DMS153 (cell line): ENCODE measurements at places on chromosomes 1 and 21.
A peak's percentile ranks its signal among the peaks of the same experiment; 100 is the strongest.

DNA sequence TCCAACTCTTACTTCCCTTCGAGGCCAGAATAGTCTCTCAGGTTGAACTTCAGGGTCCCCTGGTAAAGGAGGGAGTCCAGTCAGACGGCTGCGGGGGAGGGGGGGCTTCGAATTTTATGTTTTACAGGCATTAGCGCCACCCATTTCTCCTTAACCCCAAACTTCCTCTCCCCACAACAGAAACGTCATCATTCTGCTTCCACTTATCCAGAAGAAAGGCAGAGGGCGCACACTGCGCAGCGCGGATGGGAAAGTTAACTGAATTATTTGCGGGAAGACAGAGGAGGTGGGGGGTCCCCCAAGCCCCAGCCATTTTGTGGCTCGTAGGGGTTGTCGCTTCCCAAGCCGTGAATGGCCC, 529 bp upstream of the PRMT2 start:
- DNase-seq: peak; percentile 81

DNA sequence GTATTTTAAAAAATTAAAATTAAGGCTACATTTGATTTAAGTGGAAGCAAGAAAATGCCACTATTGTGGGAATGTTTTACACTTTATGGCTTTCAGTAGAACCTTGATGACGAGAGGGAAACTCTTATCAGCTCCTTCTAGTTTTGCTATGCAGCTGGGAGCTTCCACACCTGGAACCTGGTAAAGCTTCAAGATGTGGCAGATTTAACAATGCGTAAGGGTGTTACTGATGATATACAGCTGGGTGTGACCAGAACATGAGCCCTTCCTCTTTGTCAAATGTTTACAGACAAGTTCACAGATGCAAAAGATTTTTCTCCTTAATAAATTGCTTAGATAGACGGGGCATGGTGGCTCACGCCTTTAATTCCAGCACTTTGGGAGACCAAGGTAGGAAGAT, 20.3 kb downstream of the TTC13 start:
- DNase-seq: no peak

DNA sequence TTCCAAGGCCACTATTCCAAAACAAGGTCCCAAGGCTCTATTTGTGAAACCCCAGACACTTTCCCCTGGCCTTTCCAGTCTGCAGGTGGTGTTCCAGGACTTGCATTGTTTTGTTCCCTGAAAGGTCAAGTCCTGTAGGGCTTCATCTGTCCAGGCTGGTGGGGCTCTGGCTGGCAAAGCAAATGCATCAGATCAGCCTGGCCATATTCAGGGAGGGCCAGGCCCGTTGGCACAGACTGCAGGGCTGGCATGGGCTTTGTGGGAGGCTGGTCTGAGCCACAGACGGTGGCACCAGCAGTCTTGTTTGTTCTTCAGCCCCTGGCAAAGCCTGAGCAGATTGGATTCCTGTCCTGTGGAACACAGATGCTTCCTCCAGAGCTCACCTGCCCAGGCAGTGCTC, 93.0 kb downstream of the SPATA46 start:
- DNase-seq: peak; percentile 16

GRCh38 chr1:201251411-201251810, 31.9 kb upstream of the PKP1 start:
- no peak for DNase-seq

- DNase-seq: no peak
Measured at GRCh38 chr1:54956726-54957125, 23.7 kb upstream of the TMEM61 start.

DNA sequence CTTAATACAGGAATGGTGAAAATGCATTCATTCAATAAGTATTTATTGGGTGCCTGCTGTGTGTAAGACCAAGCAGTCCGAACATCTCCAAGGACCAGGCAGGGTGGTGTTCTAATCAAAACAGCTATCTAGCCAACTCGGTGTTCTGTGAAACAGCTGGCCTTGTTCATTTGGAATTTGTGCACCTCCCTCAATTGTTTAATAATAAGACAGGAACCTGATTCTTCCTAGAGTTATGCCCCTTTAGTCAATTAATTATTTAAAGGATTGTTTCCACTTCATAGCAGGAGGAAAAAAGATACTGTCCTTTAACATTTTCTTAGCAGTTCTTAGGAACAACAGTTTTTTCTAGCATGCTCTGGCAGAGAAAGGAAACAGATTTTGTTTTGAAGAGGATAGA, 30.4 kb downstream of the S100A10 start:
- DNase-seq: no peak

GRCh38 chr1:33036051-33036525, 595 bp downstream of the AK2 start:
- no peak for DNase-seq

DNA sequence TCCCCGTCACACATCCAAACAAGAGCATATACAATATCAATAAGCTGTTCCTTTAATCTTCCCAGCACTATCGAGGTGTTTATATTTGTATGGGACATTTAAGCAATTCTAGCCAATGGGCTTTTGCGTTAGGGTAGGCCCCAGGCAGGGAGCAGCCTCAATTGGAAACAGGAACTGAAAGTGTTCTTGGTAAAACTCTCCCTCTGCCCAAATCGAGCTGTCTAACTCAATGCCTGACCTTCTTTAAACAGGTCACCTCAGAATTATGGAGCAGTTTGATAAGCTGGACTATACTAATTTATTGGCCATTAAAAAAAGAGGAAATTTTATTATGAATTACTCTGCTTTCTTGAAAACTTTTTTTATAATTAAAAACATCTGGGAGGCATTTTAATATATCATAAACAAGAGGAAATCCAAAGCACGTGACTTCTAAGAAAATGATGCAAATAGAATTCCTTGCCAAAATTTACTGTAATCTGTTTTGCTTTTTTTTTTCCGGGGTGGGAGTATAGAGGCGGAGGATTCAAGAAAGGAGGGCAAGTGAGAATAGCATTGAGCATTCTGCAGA, 498.1 kb downstream of the LMO4 start:
- no peak for DNase-seq

GRCh38 chr1:143735764-143736461, 235.9 kb downstream of the FAM72C start:
- DNase-seq: no peak

DNA sequence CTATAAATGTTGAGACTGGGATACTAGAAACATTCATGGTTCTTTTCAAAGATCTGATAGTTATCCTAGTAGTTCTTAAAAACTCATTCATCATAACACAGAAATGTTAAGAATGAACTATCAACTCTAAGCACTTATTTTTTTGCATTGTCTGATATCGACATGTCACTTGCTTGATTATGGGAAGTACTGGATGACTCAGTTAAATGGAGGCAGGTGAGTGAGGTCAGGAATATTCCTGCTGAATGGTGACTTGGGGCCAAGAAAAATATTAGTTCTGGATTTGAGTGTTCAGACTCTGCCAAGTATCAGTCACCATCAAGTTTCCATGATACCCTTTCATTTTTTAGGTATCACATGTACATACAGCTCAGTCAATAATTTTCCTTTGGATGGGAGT, 63.6 kb downstream of the NEK7 start:
- no peak for DNase-seq

GRCh38 chr1:230399321-230400006, 26.7 kb downstream of the PGBD5 start:
- no peak for DNase-seq

- no peak for DNase-seq
Measured at GRCh38 chr1:168607872-168608428, 31.5 kb downstream of the XCL1 start.

GRCh38 chr1:210499956-210500355, 171.3 kb downstream of the HHAT start:
- DNase-seq: no peak

- peak; percentile 56 for DNase-seq
Measured at GRCh38 chr1:194813096-194813495, 1626.7 kb upstream of the B3GALT2 start.

DNA sequence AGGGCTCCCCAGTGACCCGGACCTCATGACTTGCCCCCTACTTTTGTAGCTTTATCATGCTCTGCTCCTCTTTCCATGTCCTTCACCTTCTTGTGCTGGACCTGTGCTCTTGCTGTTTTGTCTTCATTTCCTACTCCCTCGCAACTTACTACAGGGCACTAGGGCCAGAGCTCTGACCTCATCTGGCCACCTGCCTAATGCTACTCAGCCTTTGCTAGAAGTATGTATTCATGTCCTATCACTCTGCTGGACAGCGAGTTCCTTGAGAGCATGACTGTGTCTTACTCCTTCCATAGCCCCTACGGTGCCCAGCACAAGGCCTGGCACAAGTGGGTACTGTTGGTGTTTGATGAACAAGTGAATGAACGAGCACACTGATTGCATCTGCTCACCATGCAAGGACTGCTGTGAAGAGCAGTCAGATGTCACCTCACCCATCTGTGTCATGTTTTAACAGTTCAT, 1.9 kb downstream of the MTFR1L start:
- no peak for DNase-seq

DNA sequence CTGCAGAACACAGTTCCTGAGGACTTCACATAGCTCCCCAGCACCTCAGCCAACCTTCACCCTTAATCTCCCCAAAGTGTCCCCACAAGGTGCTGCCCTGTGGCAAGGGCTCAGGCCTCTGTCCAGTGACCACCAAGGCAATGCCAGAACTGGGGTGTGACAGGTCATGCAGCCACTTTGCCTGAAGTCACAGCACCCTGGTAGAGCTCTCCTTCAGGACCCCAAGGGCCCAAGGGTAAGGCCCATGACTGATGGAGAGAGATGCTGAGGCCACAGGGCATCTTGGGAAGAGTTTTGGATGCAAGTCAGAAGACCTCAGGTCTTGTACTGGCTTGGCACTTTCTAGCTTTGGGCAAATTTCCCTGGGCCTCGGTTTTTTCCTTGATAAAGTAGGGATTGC, 783 bp upstream of the FCMR start:
- no peak for DNase-seq

DNA sequence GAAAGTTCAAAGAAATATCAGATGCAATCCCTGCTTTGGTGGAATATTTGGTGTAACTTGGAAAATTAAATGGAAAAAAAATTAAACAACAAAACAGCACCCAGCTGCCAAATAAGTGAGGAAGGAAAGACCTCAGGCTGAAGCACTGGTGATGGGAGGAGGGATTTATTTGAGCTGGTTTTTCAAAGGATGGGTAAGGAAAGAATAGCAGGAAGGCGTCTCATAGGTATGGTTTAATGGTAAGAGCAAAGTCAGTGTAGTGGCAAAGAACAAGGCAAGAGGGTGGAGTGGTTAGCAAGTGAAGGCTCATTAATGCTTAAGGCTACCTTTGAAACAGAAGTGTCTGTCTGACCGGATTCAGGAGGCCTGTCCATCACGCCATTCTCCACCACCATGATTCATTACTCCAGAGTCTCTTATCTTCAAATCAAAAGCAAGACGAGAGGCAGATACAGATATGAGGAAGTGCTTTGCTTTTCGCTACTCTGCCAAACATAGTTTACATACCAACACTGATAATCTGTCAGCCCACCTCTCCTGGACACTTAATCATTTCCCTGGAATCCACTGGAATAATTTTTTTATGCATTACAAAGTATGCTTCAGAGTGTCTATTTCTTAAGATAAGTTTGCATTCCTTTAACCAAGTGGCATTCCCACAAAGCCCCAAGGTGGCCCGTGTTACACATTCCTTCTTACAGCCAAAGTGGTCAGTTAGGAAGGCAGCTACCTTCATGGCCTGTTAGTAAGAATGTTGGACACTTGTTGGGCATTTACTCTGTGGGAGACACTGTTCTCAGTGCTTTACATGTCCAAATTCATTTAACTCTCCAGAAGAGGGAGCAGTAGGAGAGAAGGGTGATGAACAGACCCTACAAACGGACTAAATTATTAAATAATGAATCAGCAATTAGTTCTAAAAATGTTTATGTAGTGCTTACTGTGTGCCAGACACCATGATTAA, 146.6 kb downstream of the ROR1 start:
- no peak for DNase-seq

GRCh38 chr1:163130225-163130856, 61.2 kb downstream of the RGS4 start:
- no peak for DNase-seq

DNA sequence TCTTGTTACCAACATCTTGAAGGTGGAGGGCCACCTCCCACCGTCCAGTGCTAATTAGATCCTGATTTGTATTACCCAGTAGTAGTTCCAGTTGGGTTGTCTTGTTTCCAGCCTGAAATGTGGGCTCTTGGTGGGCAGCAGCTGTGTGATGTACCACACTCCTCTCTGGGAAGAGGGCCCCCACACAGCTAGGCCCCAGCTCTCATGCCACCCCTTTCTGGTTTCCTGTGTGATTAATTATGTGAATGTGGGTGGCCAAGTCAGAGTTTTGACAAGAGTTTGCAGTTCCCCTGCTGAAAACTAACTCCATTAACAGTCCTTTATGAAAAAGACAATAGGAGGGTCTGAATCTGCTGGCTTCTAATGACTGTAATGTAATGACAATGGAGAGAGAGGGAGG, 3.8 kb downstream of the HMGB4 start:
- DNase-seq: no peak

DNA sequence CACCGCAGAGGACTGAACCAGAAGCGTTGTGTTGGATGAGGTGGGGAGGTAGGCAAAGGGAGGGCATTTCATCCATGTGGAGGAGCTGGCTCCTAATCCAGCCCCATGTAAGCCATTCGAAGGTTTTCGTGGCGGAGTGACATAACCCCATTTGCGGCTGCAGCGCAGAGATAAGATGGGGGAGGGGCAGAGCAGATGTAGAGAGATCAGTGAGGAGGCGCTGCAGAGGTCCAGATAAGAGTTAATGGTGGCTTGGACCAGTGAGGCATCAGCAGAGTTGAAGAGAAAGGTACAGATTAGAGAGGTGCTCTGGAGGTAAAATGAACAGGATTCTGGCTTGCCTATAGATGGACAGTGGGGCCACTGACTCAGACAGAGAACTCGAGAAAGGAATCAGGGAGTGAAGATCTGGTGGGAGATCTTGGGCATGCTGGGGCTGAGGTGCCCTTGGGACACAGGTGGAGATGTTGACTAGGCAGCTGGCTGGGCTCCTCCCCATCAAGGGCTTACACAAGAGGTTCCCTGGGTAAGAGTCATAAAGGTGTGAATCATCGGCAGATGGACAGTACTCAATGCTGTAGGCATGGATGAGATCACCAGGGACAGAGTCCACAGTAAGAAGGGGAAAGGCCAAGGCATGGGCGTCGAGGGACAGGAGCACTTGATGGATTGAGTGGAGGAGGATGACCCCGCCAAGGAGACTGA, 7.8 kb upstream of the PTPRF start:
- DNase-seq: peak; percentile 23

GRCh38 chr1:53503433-53504217, 44.4 kb downstream of the DMRTB1 start:
- no peak for DNase-seq

- DNase-seq: peak; percentile 95
Measured at GRCh38 chr1:164637461-164638375, 78.7 kb downstream of the PBX1 start.

- DNase-seq: no peak
Measured at GRCh38 chr1:7374563-7375160, 396.4 kb upstream of the VAMP3 start.

- no peak for DNase-seq
Measured at GRCh38 chr1:97570691-97571090, 350.1 kb downstream of the DPYD start.

DNA sequence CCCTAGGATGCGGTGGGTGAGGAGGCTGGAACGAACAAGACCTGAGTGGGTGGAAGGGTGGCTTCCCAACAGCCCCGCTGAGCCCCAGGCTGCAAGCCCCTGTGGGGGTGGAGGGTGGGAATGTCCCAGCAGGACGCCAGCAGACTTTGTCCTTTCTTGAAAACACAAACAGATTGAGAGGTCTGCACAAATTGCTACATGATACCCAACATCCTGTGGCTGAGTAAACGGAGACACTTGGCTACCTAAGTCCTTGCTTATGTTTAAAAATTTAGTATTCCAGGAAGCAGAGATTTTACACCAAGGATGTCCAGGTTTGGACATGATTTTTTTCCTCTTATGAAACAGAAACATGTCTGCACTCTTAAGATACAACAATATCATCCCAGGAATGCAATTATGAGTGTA, 11.8 kb upstream of the F3 start:
- DNase-seq: no peak
